ENCODE measurements at places on chromosomes 5 and 9.

- DNase-seq, result no peak
Measured at GRCh38 chr5:16033187-16033925, 146.2 kb downstream of the MARCHF11 start.

DNA sequence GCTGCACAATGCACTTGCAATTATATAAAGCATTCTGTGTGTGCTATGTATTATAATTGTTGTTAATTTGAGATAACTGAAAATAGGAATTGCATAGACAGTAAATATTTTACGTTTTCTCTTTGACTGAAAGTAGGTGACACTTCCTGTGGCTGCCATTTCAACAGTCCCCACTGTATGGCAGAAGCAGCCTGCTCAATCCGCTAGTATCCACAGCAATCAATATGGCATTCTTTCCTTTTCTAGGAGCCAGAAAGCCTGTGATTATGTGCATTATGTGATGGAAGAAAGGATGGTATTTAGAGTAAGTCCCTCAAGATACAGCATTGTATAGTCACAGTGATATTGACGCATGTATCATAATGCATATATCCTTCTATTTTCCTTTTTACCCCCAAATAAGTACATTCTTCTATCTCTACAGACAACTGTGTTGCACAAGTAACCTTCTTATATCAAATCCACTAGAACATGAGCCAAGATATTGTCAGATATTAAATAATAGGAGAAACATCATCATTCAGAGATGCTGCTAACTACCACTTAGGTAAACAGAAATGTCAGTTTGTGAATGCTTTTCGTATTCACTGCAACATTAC is 59.7 kb downstream of the CARTPT start:
- DNase-seq, result no peak

DNA sequence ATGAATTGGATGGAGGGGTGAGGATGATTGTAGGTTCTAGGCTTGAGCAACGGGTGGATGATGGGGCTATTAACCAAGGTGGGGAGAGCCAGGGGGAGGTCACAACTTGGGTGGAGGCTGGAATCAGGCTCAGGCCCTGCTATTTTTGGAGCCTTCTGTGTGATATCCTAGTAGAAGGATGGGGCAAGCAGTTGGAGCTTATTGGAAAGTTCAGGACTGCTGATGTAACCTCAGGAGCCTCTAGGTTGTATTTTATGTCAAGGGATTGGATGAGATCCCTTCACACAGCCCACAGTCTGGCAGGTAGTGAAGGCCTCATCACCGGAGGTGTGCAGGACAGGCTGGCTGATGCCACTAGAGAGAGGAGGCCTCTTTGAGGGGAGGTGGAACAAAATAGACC is 11.2 kb upstream of the RPS14 start:
- no peak for DNase-seq

DNA sequence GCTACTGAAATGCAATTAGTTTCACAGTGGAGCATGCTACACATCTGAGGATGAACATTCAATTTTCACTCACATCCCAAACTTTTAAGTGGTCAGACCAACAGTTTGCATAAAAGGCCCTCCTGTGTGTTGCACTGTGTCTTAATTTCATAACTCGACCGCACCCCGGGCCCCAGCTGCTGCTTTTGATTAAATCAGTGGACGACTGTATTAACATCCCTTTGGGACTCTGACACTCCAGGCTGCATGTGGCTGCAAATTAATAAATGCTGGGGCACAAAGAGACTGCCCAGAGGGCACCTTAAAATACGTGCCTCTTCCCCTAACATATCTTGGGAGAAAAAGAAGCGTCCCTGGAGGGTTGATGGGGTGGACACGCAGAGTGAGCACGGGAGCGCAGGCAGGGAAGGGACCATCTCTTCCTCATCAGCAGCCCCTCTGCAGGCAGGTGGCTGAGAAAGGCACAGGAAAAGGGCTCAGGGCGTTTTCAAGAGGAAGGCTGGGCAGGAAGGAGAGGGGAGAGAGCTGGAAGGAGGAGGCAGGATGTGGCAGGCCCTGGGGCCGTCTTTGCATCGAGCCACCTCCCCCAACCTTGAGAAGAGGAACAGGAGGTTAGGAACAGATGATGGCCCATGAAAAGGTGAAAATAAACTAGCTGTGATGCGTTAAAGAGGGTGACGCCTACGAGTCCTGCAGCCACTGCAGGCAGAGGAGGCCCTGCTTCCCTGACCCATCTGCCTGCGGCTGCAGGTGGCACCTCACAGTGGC is 18.6 kb downstream of the MED10 start:
- no peak for DNase-seq

GRCh38 chr5:14353726-14354474 is 210.8 kb downstream of the TRIO start:
- DNase-seq, result no peak

GRCh38 chr5:162248107-162248713 is 180.6 kb downstream of the GABRG2 start:
- DNase-seq, result no peak

DNA sequence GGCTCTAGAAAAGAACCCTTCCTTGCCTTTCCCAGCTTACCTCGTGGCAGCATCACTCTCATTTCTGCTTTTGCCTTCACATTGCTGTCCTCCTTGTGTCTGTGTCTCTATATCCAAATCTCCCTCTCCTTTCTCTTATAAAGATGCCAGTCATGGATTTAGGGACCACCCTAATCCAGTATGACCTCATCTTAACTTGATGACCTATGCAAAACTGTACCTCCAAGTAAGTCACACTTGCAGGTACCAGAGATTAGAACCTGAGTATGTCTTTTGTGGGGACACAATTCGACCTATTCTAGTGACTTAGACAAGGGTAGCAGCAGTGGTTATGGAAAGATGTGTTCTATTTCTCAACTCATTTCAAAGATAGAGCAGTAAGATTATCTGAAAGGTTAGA is 160.1 kb downstream of the HMHB1 start:
- no peak for DNase-seq

DNA sequence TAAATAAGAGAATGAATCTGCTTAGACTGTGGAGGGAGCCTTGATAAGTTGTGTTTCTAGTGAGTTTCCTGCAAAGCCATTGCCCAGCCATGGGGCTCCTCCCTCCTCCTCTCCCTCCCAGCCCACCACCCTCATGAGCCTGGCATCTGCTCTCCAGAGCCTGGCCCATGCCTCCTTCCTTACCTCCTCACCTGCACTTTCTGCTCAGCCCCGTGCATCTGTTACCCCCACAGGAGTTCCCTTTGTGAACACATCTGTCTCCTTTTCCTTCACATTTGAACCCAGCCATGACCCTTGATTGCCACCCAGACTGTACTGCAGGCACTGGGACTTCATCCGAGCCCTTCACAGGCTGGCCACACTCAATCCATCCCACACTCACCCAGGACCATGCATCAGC is 395.6 kb downstream of the IRX2 start:
- DNase-seq, result no peak

DNA sequence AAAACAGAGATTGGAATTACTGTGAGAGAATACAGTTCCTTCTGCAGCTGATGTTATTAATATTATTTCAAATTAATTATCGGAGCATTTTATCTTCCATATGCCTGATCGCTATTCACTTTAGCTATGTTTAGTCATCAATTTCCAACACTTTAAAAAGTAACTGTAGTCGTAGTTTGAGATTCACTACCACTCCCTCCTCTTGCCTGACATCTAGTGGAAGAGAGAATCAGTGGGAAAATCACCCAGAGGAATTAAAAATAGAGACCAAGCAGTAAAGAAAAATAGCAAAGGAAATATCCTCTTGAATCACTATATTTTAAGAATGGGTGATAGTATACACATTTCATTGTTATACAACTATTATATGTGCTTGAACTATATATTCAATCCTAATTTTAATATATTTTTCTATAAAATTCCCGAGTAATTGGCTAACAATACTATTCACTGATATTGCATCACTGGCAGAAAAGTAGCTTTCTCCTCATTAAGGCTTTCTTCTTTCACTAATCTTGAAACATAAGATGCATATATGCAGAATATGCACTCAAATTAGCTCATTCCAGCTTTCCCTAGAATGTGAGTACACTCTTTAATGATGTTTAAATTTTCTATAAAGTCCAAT is 708.7 kb downstream of the CDH9 start:
- DNase-seq, result no peak

GRCh38 chr5:43389679-43390329 is 22.4 kb downstream of the CCL28 start:
- DNase-seq, result peak; percentile 33

DNA sequence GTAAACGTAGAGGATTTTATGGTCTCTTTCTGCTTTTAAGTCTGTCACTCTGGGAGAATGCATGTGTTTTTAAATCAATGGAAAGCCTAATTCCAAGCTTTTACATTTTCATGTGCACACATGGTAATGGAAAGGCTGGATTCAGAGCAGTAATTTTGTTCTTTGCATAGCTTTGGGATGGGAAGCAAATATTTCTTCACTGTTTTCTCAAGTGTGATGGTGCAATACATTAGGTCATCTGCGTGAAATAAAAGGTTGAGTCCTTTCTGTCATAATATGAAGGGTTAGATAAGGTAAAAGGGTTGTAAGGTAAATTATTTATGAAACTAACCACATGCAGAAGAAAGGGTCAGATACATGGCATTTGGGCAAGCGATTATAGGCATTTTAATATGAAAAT is 88.2 kb upstream of the NR3C1 start:
- DNase-seq, result no peak

GRCh38 chr9:134971196-134971595 is 53.5 kb upstream of the FCN1 start:
- no peak for DNase-seq

DNA sequence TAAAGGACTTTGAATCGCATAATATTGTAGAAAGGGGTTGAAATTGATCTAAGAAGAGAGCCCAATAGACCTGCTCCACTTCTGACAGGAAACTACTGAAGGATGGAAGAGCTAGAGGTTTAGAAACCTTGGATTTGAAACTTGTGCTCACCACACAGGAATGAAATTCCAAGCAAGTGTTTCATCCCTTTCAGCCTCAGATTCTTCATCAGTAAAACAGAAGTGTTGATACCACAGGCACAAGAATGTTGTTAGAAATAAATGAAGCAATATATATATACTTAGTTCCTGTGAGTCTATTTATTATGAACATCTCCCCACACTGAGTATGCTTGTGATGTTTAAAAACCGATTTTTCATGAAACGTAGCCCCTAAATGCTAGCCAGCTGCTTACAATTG is 43.8 kb downstream of the PRRC1 start:
- no peak for DNase-seq

DNA sequence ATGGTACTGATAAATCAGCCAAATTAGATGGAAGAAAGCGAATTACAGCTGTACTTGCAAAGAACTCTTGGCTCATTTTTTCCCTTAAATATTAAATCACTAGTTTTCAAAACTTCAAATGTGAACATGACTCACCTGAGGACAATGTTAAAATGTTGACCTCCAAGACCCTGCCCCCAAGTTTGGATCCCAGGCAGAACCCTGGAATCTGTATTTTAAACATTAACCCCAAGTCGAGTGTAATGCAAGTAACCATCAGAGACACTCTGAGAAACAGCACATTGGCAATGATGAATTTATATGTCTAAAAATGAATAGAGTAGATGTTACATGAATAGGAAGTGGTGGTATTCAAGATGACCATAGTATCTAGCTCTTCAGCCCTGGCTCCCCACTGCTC is 2.3 kb upstream of the CD274 start:
- DNase-seq, result no peak

- no peak for DNase-seq
Measured at GRCh38 chr5:167642779-167643517, 648.5 kb upstream of the WWC1 start.

DNA sequence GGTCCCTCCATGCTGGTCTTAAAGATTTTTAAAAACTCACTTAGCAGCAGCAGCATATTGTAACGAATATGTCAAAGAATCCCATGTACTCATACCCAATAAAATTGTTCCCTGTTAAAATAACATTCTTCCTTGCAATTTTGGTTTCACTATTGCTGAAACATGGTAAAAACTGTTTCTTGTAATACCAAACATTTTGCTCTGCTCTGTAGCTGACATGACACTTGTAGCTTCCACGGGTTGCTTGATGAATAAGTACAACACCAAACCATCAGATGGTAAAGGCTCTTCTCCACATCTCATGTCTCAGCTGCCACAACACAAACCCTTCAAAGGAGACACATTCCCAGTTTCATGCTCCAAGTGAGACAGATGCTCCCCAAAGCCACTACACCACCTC is 180.7 kb upstream of the PTGER4 start:
- DNase-seq, result no peak

DNA sequence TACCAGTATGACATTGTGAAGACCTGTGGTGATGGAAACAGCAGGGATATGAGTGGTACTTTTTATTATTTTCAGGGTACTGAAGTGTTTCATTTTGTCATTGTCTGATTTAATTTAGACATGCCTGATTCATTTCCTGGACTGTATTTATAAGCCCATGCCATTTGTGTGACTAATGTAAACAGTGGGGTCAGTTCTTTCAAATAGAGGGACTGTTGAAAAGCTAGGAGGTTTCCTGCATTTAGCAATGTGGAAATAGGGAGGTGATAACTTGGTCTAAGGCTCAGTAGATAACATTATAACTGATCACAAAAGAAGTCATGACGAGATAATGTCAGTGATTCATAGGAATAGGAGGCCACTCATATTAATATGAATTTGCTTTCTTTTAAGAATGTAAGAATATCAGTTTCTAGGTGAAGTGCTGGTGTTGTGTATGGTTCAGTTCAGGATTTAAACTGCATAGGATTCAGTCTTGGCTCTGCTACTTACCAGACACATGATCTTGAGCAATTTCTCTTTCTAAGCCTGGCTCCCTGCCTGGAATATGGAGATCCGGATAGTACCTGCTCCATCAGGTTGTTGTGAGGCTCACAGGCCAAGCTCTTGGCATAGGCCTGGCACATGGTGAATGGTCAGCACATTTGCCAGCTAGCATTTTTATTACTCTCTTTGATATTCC is 7.5 kb downstream of the RASGRF2 start:
- DNase-seq, result no peak

GRCh38 chr9:89495824-89496560 is 1.9 kb downstream of the SEMA4D start:
- no peak for DNase-seq

DNA sequence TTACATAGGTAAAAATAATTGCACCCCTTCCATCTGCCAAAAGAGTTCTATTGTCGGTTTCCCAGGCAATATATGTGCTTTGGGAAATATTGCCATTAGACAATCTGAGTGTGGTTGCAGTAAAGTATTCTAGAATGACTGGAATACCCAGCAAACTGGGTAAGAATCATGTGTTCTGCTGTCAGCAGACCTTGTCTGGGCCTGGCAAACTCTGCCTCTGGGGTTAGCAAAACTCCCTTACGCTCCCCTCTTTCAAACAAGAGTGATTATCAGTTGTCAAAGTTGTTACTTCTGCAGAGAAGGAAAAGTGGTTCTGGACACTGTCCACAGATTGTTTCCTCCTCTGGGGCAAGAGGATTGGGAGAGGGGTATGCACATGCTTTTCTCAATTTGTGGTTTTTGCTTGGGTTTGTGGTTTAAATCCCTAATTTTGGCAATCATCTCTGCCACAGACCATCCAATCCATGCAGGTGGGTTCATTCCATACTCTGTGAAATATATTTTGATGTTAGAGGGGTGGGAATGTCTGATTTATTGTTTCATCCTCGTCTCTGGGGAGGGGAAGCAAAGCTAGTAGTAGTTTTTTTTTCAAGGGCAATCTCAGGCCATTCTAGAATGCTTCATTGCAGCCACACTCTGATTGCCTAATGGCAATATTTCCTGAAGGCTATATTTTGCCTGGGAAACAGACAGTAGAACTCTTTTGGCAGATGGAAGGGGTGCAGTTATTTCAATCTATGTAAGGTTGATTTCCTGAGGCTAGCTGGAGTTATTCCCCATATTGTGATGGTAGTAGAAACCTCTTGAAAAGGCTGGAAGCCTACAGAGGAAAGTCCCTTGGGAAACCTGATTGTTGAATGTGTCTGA is 24.0 kb upstream of the TNFSF15 start:
- no peak for DNase-seq

Data from activated T-cell treated with anti-CD3 and anti-CD28 coated beads, Interleukin-2, amount 50 U/mL, for 4 hours (primary cell).